ENCODE measurements at places on chromosomes 1 and 21. TPM values are rescaled to one million over a fixed set of nuclear protein-coding genes. Genes with fewer than 3 reads are reported as not detected.

ZNF648 gene
- not detected for total RNA-seq

USP16 gene
- total RNA-seq: 32.6 TPM

DLGAP3 gene
- not detected for total RNA-seq

DNA sequence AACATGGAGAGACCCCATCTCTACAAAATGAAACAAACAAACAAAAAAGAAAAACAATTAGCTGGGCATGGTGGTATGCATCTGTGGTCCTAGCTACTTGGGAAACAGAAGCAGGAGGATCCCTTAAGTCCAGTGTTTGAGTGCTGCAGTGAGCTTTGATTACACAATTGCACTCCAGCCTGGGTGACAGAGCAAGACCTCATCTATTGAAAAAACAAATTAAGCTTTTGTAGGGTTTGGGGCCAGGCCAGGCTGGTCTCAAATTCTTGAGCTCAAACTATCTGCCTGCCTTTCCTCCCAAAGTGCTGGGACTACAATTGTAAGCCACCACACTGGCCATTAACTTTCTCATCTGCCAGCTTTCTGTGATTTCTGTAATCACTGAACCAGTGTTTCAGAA, 27.2 kb downstream of the NIPAL3 start:
- peak; percentile 38 for DNase-seq

- peak; percentile 60 for DNase-seq
These were observed 10.2 kb downstream of the WNT4 start for GRCh38 chr1:22132517-22133235.
